MV-4-11 (cell line): ENCODE measurements at places on chromosomes 1 and 21.

DNA sequence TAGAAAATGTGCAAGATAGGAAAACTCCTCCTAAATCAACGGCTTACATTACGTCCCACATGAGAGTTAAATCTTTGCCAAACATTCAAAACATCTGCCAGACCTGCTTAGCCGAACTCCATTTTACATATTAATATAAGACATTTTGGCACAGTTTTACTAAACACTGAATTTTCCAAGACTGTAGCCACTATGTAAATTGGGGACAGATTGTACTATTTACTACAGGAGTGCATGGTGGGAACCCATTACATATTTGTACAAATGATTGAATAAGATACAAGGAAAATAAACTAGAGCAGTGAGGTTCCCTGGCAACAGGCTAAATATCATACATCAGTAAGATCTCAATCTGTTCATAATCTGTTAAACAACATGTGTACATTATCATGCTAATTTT lies 1234.4 kb downstream of the KCNT2 start:
- no peak for DNase-seq

GRCh38 chr21:39525129-39525528 lies 73.4 kb downstream of the SH3BGR start:
- DNase-seq, result no peak

- no peak for DNase-seq
Observed at GRCh38 chr21:26447932-26448475, 125.1 kb downstream of the CYYR1 start.

DNA sequence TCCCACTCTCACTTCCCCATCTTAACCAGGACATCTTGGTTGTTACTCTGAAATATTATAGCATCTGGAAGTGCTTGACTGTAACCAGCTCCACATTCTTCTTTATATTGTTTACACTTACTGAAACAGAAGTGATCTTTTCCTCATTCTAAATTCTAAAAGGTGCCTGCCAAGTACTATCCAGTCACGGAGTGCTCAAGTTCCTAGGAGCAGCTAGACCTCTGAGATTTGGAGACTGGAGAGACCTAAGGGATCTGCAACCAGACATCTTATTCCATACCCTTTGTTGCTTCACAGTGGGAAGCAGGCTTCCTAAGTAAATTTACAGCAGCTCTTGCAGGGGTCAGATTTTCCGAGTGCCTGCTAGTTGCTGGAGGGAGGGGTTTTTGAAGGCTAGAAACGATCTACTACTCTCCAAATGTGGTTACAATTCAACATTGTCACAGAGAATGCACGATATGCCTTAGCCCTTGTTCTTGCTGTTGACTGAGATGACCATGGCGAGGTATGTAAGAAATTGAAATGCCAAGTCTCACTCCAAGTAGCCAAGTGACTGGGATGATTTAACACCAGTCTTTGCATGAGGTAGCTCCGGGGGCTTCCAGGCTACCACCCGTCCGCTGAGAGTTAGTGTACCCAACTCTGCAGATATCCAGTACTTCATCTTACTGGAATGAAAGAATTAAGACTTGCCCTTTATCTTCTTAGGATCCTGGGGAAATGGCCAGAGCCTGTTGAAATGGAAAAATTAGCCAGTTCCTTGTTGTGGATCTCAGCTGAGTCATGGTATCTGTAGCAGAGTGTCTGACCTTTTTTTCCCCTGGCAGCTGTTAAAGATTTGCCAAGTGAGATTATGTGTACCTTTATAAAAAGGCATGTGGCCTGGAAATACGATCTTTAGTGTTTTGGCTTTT lies 150.8 kb downstream of the MAST2 start:
- no peak for DNase-seq

DNA sequence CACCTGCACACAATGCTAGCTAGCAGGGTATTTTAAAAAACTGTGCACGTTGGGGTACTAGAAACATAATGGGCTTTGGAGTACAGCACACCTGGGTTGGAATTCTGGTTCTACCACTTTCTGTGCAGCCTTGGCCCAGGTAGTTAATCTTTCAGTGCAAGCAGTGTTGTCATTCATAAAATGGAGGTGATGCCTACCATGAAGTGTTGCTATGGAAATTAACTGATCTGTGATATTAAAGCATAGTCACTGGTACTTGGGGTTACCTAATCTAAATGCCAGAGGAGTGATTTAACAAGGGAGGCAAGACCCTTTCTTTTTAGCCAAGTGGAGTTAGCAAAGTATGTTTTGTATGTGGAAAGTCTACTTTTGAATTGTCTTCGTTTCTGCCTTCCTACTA lies 18.0 kb downstream of the ATP1B1 start:
- no peak for DNase-seq

DNA sequence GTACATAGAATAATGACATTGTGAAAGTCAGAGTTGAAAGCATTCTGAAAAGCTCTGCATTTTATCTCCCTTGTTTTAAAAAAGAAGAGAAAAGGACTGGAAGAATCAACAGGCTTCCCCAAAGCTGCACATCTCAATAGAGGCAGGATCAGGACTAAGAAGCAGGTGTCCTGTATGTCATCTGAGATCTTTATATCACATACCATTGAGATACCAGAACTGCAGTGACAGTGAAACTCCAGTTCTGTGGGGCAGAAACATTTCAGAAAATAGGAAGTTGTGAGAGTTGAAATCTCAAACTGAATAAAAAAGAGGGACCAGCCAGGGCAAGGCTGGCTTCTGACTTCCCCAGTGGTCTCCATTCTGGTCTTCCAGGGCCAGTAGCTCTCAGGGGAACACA lies 33.0 kb upstream of the SH2D1B start:
- no peak for DNase-seq

- no peak for DNase-seq
Observed at GRCh38 chr21:45016406-45017038, 57.9 kb upstream of the ADARB1 start.

GRCh38 chr1:33181921-33182341 lies at the start of gene TRIM62:
Gene TRIM62 (minus strand): TSS chr1:33182043. CDS start chr1:33181432, 611 bp downstream.
- DNase-seq, result peak; percentile 65

DNA sequence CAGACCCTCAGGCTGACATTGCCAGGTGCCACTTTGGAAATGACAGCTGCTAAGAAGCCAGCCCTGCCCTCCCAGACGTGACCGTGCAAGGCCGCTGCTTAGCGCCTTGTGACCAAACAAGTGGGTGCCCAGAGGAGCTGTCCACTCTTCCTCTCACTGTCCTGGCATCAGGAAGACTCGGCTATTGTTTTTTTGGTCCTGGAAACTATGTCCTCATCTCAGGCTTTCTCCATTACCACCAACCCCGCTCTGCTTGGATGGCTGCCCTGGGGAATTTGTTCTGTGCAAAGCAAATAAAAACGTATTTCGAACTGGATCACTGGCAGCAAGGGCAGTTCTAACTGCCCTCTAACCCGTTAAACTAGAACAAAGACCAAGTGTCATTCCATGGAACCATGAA lies 13.7 kb upstream of the TENT5C start:
- no peak for DNase-seq

DNA sequence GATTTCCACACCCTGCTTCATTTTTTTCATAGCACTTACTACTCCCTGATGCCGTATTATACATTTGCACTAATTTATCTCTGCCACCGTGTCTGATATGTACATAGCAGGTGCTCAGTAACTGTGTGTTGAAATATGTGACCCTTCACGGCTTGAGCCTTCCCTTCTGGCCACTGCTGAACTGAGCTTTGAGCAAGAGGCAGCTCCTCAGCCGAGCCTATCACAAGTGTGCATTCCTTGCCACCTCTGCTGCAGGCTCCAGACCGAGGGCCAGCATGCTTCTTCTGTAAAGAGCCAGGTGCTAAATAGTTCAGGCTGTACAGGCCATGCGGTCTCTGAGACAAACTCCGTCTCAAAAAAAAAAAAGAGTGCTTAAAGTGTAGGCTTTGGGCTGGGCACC lies 22.6 kb downstream of the PLEKHM2 start:
- no peak for DNase-seq

GRCh38 chr21:46151989-46152926 lies 3.1 kb downstream of the FTCD start:
- DNase-seq, result no peak

- no peak for DNase-seq
Observed at GRCh38 chr1:228933753-228934152, 198.5 kb downstream of the RHOU start.

DNA sequence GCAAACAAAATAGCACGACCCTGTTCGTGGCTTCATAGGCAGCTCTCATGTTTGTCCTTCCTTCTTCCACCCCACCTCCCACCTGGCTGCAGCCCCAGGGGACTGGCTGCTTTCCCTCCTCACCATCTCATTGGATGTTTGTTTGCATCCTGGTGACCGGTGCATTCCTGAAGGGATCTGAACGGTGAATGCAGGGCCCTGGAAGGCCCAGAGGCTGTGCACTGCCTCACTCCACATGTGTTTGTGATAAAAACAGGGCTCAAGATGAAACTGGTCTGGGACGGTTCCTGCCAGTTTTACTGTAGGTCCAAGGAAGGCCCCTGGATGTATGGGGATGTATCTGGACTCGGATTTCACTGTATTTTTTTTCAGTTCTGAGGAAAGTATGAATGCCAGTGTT lies 42.8 kb downstream of the CNN3 start:
- DNase-seq, result no peak

GRCh38 chr1:239854922-239855321 lies 236.8 kb upstream of the FMN2 start:
- DNase-seq, result no peak

DNA sequence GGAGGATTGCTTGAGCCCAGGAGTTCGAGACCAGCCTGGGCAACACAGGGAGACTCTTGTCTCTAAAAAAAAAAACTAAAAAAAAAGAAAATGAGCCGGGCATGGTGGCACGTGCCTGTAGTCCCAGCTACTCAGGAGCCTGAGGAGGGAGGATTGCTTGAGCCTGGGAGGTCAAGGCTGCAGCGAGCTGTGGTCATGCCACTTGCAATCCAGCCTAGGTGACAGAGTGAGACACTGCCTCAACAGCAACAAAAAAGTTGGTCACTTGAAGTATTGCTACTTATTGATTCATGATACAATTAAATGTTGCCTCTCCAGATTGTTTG lies 57.9 kb upstream of the CXADR start:
- DNase-seq, result no peak

GRCh38 chr1:38235705-38236104 lies 189.1 kb upstream of the POU3F1 start:
- DNase-seq, result no peak

GRCh38 chr1:171762143-171762563 lies 19.3 kb upstream of the METTL13 start:
- no peak for DNase-seq

GRCh38 chr21:43877936-43878575 lies 13.0 kb downstream of the AGPAT3 start:
- DNase-seq, result no peak

DNA sequence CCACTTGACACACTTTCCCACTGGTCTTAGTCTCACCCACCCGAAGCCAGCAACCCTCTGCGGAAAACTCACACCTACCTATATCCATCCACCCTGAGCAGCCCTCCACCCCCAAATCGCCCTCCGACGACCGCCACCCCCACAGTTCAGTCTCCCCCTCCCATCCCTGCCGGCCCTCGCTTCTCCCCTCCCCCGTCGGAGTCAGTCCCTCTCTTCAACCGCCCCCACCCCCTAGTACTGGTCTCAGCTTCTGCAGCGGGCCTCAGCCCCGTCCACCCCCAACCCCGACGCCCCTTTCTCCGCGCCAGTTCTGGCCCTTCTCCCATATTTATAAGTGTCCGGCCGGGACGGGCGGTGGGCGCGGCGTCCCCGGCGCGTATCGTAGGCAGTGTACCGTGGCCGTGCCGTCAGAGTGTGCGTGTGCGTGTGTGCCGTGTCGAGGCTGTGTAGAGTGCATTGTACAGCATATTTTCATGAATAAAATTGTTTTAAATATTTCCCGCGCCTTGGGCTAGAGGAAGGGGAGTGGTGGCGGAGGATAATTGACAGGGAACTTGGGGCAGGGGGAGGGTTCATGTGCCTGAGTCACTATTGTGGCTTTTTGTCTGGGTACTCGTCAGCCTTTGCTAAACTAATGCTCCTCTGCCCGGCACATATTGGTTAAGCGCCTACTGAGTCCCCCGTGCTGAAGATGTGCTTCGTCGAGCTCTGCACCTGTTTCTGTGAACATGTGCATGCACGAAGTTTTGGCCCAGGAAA lies 22.0 kb downstream of the FOXO6 start:
- peak; percentile 75 for DNase-seq

- DNase-seq, result no peak
Observed at GRCh38 chr1:160130939-160131338, 15.4 kb downstream of the ATP1A2 start.

DNA sequence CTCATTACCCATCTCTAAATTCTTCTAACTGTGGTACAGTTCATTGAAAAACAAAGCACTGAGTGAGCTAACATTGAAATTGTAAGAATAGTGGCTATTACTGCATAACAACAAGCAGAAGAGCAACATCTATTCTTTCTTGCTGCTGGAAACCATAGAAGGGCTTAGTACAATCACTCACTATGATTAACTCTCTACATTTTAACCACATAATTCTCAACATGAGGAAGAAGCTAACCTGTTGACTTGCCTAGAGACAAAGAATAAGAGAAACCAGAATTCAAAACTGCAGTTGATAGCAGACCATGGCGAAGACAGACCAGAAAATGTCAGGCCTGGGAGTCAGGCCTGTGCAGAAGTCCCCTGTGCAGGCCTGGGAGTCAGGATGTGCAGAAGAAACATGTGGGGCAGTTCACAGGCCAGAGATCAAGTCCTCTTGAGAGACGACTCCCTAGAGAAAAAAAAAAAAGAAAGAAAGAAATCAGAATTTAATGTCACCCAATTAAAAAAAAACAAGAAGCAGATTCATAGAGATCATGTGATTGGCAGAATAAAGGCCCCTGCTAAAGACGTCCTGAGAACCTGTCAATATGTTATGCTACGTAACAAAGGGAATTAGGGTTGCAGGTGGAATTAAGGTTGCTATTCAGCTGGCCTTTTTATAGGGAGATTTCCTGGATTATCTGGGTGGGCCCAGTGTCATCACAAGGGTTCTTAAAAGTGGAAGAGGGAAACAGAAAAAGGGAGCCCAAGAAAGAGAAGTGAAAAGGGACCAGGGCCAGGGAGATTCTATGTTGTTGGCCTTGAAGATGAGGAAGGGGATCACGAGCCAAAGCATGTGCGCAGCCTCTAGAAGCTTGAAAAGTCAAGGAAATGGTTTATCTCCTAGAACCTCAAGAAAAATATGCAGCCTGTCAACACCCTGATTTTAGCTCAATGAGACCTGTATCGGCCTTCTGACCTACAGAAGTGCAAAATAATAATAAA lies 94.9 kb downstream of the MRPL39 start:
- peak; percentile 80 for DNase-seq

GRCh38 chr21:21929789-21930188 lies 931.6 kb downstream of the NCAM2 start:
- no peak for DNase-seq

DNA sequence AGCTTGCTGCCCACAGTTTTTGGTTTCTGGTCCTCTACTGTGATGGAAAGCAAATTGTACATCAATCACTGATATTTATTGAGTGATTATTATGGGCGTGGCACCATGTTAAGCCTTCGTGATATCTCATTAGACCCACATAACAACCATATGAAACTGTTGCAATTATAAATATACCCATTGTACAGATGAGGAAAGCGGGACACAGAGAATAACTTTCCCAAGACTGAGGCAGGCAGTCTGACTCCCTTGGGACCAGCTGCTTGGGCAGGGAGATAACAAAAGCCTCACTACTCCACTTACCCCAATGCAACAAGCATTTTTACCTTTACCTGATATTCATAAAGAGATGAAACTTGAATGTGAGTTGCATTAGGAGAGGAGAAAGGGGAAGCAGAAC lies 4.3 kb upstream of the CASZ1 start:
- DNase-seq, result no peak
